NCI-H1048 (cell line): ENCODE measurements at places on chromosomes 12 and 14.

DNA sequence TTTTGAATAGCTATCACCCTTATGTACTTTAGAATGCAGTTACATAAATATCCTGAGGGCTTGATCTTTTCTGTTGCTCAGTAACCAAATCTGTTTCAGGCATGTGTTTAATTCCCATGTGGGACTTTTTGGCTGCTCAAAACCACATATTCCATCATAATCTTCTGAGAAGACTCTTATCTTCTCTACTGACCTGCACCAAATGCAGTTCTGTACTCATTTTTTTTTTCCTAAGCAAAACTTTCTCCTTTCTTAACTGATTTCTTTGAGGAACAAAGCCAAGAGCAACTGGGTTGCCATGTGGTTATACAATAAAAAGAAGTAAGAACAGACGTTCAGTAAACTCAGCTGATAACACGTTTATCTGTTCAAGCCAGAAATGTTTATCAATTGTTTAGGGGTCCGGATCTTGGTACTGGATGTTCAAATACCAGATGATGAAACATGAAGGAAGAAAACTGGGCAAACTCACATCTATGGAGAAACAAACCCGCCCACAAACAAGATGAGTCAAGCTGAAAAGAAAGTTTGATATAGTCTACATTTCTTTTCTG, 50.1 kb downstream of the TMEM132C start:
- DNase-seq, result no peak

DNA sequence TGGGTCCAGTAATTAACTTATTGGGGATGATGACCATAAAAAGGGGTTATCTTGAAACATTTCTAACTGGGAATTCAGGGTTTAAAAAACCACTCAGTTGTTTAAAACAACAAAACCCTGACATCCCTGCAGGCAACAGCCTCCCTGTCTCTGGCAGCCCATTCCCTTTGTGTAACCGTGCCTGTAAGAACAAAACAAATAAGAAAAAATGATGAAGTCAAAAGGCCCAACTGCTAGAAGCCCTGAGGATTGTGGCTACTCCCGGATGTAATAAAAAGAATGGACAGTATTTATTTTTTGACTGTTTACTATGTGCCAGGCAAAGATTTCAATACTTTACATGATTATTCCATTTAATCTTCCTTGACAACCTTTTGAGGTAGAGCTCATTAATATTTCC, 75.3 kb downstream of the TMCC3 start:
- DNase-seq, result no peak

DNA sequence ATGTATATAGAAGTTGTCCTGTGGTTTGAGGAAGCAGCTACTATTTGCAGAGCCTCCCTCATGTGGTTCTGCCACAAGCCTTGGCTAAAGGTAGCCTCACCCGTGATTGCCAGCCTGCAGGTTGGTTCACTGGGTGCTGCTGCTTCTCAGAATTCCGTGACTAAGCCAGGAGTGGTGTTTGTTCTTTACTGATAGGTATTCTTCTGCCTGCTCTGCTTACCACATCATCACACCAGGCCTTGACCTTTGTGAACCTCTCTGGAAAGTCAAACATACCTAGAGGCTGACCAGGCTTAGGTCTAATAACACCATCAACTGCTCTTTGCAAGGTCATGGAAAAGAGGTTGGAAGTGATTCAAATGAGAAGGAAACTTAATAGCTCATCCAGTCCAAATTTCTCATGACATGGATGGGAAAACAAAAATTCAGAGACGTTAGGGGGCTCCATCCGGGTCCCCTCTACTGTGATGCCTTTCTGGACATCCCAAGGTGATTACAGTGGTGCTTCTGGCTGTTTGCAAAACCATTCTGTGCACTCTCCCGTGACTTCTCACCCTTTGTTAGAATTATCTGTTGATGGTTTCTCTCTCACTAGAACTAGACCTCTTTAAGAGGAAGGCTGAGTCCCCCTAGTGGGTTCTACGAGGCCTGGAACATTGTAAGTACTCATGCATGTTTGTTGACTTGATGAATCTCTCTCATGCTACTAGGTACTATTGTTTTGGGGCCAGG, 8.5 kb upstream of the SOCS2 start:
- DNase-seq, result no peak

GRCh38 chr12:80821513-80822000, 104.8 kb downstream of the MYF5 start:
- no peak for DNase-seq

DNA sequence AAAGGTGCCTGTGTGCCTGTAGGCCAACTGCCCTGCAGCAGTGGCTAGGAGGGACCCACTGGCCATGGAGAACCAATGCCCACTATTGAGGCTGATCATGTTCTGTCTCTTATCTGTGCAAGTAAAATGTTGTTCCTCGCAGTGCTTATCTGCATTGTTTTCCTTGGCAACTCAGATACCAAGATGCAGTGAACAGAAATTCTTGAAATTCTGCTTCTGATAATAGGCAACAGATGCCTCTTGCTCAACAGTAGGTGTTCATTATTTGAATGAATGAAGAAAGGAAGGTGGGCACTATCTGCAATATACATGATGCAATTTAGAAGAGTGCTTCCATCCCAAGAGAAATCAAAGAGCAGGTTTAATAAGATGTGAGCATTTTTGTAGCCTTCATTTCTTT, 232.2 kb downstream of the NUAK1 start:
- no peak for DNase-seq

GRCh38 chr12:82893896-82894295, 207.2 kb downstream of the TMTC2 start:
- DNase-seq, result no peak

- DNase-seq, result no peak
Measured at GRCh38 chr14:37417833-37418232, 177.2 kb downstream of the FOXA1 start.

- DNase-seq, result peak; percentile 51
Measured at GRCh38 chr12:52278575-52279421, 4.4 kb downstream of the KRT86 start.

DNA sequence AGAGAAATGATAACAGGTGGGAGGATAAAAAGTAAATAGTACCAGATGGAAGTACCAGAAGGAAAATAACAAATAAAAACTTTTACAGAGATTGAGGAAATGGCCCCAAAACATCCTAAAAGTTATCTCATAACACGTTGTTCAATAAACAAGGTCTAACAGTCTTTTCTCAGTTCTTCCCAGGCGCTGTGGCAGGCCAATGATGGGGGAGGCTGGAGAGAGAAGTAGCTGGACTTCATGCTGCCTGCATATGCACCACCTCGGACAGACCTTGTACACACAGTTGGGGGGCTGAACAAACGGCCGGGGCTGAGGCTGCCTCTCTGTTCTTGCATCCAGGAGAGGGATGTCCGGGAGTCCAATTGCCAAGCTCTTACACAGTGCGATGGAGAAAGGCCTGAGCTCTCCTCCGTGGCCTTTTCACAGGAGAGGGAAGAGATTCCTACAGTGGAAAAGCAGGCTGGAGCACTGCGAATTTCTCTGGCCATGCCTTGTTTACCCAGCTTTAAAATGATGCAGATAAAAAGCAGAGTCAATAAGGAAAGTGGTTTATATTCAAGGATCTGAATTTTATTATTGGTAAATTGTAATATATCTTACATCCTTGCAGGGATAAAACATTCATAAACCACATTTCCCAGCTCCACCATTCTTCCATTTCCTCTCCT, 109.8 kb downstream of the PHLDA1 start:
- no peak for DNase-seq

GRCh38 chr12:124034297-124034696, 61.3 kb downstream of the ZNF664 start:
- DNase-seq, result no peak

- DNase-seq, result no peak
Measured at GRCh38 chr14:49953196-49953595, 60.3 kb downstream of the ARF6 start.

DNA sequence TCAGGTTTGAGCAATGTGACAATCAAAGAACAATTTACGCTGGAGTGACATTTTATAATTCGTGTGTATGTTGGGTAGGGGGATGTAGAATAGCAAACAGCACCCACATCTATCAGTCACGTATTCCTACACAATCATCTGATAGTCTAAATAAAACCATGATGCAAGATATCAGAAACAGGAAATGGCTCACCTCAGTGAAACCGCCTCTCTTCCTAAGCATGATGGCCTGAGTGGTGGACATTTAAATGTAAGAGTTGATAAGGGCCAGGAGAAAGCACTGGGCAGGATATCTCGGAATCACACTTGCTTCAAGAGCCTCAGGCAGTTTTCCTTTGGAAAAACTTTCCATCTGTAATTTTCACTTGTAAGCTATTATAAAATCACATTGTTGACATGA, 128.2 kb downstream of the GRIP1 start:
- no peak for DNase-seq

DNA sequence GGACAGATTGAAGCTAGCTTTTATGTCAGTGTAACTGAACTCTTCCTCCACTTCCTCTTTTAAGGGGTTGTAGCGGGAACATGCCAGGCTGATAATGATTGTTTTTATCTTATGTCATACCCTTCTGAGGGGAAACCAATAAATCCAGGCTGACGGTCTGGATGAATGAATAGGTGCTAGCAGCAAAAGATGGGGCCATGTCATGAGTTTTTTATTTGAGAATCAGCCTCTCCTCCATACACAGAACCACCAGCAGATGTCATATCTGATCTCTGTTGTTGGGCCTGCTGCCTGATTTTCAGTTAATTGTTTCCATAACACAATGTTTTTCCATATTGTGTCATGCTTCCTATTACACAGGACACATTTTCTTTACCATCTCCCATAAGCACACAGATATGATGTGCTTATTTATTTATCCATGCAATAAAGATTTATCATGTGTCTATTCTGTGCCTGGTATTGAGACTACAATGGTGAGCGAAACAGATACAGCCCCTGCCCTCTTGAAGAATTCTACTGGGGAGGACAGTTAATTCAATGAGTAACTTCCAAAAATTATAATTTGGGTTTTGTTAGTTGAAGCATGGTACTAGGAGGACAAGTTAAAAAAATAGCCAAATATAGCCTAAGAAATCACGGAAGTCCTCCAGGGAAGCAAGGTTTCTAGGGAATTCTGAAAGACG, 33.6 kb upstream of the CRY1 start:
- no peak for DNase-seq

- no peak for DNase-seq
Measured at GRCh38 chr12:84875241-84875640, 37.4 kb downstream of the SLC6A15 start.

- DNase-seq, result no peak
Measured at GRCh38 chr12:62299617-62300016, 39.4 kb downstream of the USP15 start.

DNA sequence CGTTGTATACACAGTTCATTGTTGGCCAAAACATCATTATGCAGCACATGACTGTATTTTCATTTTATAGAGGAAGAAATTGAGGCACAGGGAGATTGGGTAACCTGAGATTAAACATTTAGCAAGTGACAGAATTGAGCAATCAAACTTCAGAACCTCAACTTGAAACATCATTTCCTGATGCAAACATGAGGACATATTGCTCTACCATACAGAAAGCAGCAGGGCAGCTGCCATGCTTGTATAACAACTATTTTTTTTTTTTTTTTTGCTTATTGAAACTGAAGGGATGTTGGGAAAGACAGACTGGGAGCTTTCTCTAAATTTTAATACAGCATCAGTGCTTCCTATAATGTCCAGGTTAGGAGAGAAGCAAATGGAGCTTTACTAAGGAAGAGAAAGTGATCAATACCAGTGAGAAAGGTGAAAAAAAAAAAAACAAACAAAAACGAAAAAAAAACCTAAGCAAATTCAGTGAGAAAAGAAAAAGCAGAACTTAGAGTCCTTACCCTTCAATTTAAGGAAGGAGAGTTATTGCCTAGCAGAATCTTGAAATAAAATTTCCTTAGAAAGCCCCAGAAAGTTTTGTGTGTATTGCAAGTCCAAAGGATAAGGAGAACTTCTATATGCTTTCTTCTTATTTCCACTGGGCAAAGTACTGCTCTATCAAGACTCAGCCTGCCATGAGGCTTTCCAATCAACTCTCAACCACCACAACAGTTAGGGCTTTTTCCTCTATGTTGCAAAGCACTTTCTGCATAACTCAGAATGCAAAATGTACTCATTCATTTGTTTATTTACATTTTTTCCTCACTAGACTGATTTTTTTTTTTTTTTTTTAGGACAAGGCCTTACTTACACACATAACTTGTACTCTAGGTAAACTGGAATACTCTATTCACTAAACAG, 21.6 kb downstream of the BTG1 start:
- no peak for DNase-seq

- no peak for DNase-seq
Measured at GRCh38 chr12:117361347-117361751, at the start of gene NOS1. Gene NOS1 (minus strand): TSS chr12:117361626. CDS start chr12:117331069, 30,557 bp downstream.

- DNase-seq, result no peak
Measured at GRCh38 chr12:905261-906031, 44.0 kb downstream of the RAD52 start.

- DNase-seq, result no peak
Measured at GRCh38 chr12:67909681-67910080, 79.6 kb upstream of the IFNG-AS1 start.

GRCh38 chr12:45257185-45257930, 41.5 kb downstream of the ANO6 start:
- no peak for DNase-seq

DNA sequence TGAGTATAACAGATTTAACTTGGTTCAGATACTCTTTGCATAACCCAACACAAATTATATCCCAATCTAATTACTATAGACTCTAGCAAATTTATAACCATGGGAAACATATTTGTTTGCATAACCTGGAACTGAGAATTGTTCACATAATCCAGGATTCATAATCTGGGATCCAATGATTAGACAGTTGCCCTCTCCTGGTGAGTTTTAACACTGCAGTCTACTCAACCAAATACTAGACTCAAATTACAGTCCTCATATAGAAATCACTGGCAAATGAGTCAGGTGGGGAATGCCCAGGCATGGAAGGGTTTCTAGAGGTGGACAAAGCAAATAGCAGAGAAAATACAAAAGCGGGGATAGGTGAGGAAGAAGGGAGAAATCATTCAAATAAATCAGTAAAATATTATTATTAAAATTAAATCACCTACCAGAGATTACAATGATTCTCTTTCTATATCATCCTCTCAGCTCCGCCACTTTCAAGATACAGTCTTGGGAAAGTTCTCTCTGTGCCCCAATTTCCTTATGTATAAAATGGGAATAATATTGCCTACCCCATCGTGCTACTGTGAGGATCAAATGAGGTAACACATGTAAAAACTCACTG, 9.4 kb downstream of the GCH1 start:
- DNase-seq, result peak; percentile 31

- DNase-seq, result no peak
Measured at GRCh38 chr14:34018564-34019244, 67.8 kb upstream of the EGLN3 start.

DNA sequence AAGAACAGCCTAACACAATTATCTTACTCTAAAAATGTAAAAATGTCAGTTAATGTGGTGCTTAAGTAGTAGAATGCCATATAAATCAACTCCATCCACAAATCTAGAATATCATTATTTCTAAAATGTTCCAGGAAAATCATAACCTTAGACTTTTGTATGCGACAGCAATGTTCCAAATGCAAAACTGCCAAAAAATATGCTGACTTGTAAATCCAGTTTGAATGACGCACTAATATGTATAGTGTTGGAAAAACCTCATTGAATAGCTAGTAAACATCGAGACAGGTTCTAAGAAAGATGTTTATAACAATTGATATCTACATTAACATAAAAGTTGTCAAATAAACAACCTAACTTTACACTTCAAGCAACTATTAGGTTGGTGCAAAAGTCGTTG, 469.1 kb upstream of the PRICKLE1 start:
- DNase-seq, result no peak

GRCh38 chr12:43861840-43862150, 25.9 kb downstream of the TMEM117 start:
- DNase-seq, result no peak
